SK-MEL-5 (cell line): ENCODE measurements at places on chromosomes 4 and X. TPM values are rescaled to one million over a fixed set of nuclear protein-coding genes. Genes with fewer than 3 reads are reported as not detected.

GRCh38 chrX:143945171-143945570 is 61.3 kb downstream of the UBE2NL start:
- no peak for DNase-seq

Gene CYLC1
- not detected in 2 replicates for total RNA-seq

DNA sequence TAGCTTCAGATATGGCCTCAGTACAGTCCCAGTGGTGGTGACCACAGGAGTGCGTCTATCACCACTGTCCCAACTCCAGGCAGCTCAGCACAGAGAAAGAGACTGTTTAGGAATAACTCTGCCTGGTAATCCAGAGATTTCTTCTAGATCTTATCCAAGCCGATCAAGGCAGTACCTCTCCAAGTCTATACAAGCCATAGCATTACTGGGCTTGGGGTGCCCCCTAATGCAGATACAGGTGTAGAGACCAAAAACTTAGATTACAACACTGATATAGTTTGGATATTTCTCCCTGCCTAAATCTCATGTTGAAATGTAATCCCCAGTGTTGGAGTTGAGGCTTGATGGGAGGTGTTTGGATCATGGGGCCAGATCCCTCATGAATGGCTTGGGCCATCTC is 100.9 kb downstream of the PTCHD1 start:
- DNase-seq: peak; percentile 26

- DNase-seq: peak; percentile 68
Observed at GRCh38 chrX:110412971-110413726, 54.5 kb downstream of the RTL9 start.

- no peak for DNase-seq
Observed at GRCh38 chrX:47574076-47574546, 8.1 kb upstream of the TIMP1 start.

GRCh38 chr4:17814140-17814539 is 3.4 kb downstream of the NCAPG start:
- no peak for DNase-seq

DNA sequence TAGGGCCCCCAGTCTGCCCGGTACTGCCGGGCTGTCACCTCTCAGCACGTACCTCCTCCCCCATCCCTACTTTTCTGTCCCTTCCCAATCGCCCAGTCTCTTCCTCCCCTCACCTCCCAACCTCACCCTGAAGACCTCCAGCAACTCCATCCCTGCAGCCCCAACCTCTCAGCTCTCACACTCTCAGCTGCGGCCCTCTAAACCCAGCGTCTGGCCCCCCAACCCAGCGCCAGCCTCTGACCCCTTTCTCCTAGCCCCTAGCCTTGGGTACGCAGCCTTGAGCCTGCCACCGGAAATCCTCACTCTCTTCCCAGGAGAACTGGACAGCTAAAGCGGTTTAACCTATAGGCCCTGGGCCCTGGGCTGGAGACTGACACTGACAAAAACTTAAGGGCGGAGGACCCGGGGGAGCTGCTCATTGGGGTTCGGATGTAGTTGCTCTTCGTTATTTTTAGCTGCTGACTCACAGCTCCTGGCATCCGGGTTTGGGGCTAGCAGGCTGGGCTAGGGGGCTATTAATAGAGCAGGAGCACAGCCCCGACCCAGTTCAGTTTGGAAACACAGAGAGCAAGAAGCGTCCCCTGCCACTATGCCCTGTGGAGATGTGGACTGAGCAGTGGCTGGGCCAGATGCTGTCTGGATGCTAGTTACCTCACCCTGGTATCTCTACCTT is 9.6 kb upstream of the DLG3 start:
- DNase-seq: no peak

Gene PCDH18
- 1.1 TPM in 2 replicates for total RNA-seq

Gene PDCL2
- total RNA-seq: not detected in 2 replicates

Gene RAB33A
- total RNA-seq: 0.18 TPM in 1 of 2 replicates, not detected in the other

- no peak for DNase-seq
Observed at GRCh38 chr4:7725951-7726350, 213.7 kb downstream of the AFAP1 start.

DNA sequence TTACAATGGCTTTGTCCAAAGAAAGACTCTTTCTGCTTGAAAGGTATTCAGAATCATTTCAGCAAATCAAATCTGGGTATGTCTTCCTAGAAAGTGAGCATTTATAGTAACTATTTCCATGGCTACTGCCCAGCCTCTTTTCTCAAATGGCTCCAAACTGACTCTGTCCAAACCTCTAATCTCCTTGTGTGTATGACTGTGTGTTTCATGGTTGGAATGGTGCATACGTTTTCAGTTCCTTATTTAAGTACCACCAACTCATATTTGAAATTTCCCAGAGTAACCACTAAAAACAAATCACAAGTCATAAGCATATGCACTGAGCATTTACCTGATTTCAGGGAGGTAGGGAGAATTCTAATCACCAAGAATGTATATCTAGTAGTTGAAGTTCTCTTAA is 106.0 kb downstream of the TMEM144 start:
- no peak for DNase-seq

GRCh38 chr4:3524920-3525319 is 7.3 kb downstream of the LRPAP1 start:
- no peak for DNase-seq

DNA sequence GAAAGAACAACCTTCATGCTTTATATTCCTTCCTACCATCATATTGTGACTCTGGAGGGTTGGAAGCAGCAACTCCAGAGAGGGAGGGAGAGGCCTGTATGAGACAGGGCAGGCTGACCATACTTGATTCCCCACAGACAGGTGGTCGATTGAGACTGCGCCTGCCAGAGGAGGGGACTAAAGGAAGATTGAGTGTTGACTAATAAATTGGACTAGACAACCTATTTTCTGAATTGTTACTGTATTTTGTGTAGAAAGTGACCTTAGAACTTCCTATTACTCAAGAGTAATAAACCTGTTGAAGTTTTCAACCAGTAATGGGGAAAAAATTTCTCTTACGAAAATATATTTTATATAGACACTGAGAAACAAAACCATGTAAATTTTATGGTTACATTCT is 301.5 kb downstream of the INPP4B start:
- no peak for DNase-seq

Gene SSX4B
- 0.42 TPM in 1 of 2 replicates, not detected in the other for total RNA-seq

DNA sequence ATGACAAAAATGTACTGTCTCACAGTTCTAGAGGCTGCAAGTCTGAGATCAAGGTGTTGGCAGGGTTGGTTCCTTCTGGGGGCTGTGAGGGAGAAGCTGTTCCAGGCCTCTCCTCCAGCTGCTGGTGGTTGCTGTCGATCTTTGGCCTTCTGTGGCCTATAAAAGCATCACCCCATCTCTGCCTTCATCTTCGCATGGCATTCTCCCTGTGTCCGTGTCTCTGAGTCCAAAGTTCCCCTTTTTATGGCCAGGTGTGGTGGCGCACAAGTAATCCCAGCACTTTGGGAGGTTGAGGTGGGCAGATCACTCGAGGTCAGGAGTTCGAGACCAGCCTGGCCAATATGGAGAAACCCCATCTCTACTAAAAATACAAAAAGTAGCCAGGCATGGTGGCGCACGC is 31.5 kb upstream of the ARAF start:
- no peak for DNase-seq

- no peak for DNase-seq
Observed at GRCh38 chr4:110633358-110634341, 10.8 kb upstream of the PITX2 start.

DNA sequence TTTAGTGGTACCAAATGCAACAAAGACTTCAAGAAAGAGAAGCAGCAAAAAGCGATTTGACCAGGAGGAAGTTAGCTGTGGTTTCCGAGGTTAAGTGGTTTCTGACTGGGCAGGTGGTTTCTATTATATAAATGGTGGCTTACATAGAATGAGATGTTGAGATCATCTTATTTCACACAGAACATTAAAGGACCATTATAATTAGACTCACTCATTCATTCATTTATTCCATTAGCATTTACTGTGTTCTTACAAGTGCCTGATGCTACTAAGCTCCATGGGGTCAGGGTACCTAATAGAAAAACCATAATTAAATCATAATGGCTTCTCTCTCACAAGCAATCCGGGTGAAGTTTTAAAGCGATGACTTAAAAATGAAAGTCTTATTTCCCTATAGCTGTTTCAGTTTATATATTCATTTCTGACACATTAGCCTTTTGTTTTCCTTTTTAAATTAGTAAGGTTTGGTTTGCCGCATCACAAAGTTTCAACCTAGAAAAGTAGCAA is 10.6 kb downstream of the TSPAN6 start:
- DNase-seq: no peak

Gene ADH1A
- not detected in 2 replicates for total RNA-seq

DNA sequence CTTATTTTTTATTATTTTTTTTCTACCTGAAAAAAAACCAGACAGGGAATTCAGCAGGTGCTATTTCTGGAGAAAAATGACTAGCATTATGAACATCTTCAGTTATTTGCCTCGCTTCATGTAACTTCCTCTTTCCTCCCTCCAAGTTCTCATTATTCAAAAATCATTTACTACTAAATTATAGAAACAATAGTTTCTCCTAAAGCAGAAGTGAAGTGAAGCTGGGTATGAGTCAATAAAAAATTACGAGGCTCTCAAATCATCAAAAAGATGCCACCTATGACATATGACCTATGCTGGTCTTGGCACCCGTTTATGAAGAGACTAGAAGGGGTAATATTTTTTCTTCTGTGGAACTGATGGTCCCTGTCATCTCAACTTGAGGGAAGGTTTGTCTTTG is 145.0 kb upstream of the AADAT start:
- DNase-seq: no peak

GRCh38 chr4:16255730-16256129 is 29.5 kb upstream of the TAPT1 start:
- no peak for DNase-seq

DNA sequence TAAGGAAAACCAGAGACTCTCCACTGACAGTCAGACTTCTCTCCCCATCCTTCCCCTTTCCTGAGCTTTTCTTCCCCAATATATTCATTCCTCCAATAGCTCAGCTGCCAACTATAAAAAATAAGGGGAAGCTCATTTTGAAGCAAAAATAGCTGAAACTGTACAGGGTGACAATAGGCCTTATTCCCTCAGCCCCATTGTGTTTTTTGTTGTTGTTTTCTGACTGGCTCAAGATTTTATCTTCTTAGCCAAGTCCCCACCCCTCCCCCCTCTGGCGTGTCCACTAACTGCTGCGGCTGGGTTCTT is 26.2 kb downstream of the PRPS1 start:
- DNase-seq: no peak

GRCh38 chr4:5755161-5755560 is 44.2 kb downstream of the EVC start:
- no peak for DNase-seq

DNA sequence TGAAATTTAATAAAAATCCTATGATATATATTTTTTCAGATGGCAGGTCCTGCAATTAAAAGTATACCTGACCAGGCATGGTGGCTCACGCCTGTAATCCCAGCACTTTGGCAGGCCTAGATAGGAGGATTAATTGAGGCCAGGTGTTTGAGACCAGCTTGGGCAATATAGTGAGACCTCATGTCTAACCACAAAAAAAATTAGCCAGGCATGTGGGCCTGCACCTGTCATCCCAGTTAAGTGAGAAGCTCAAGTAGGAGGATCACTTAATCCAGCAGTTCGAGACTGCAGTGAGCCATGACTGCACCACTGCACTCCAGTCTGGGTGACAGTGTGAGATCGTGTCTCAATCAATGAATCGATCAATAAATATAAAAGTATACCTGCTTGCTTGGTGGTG is 2.5 kb downstream of the OCIAD2 start:
- DNase-seq: no peak

DNA sequence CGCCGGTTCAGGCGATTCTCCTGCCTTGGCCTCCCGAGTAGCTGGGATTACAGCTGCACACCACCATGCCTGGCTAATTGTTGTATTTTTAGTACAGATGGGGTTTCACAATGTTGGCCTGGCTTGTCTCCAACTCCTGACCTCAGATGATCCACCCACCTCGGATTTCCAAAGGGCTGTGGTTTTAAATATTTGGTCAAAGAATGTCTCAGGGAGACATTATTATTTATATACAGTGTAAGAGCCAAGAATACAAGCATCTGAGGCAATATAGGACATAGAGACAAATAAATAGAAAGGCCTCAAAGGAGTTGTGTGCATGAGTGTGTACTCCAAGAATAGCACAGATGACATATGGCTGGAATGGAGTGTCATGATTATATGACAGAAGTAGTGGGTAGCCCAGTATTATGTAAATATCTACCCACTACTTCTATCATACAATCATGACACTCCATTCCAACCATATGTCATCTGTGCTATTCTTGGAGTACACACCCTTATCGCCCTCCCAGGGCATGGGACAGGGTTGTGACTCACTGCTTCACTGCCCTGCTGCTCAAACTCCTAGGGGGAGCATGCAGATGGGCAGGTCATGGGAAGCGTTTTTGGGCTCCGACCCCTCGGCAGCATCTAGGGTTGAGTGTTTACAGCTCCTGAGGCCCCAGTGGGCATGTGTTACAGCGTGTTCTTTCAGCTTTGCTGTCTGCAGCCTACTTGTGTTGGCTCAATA is 1649.8 kb upstream of the PCDH10 start:
- DNase-seq: no peak

Gene MND1
- total RNA-seq: 12.3 and 13.7 TPM in 2 replicates

- peak; percentile 52 for DNase-seq
Observed at GRCh38 chr4:29970626-29971025, 749.5 kb upstream of the PCDH7 start.

Gene FDCSP
- total RNA-seq: not detected in 2 replicates

GRCh38 chrX:110156167-110156754 is 153.3 kb downstream of the TMEM164 start:
- no peak for DNase-seq

Gene CXCL8
- total RNA-seq: 11.5 and 14.8 TPM in 2 replicates

DNA sequence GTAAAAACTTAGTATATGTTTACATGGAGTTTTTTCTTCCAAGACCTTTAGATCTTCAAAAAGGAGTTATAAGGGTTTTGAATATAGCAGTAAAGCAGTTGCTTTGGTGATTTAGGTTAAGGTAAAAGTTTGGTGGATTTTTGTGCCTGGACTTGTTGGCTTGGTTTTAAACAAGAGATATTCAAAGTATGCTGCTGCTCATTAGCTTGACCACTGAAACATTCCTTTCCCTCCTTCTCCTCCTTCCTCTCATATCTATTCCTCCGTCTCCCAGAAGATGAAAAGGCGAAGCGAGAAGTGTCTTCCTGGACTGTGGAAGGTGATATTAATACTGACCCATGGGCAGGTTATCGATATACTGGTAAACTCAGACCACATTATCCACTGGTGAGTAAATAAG is 38.4 kb downstream of the METAP1 start:
- no peak for DNase-seq

GRCh38 chr4:75786938-75787337 is 62.6 kb downstream of the USO1 start:
- DNase-seq: no peak

DNA sequence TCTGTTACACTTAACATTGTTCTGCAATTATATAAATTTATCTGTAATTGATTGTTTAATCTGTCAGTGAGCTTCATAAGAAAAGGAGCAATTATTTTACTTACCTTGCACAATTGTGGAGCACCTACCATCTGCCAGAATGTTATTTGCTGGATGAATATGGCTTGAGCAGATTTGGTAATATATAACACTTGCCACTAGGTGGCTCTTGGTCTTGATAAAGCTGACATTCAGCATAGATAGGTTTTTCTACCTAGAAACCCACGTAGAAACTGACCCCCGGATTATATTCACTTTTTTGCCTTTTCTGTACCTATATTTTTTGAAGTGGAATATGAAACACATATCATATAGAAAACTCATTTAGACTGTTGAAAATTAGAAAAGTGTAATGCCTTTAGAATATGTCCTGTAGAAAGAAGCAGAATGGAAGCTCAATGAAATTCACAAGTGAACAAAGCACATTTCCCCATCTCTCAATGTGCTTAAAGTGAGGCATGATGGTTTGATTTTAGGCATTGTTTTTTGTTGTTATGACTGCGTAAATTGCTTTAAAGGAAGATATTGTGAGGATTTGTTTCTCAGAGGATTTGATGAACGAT is 9.5 kb downstream of the RBPJ start:
- DNase-seq: peak; percentile 80

- no peak for DNase-seq
Observed at GRCh38 chrX:103586314-103586646, 965 bp downstream of the TCEAL4 start.
